PC-3 (cell line): ENCODE measurements at places on chromosomes 12 and 14. TPM values are rescaled to one million over a fixed set of nuclear protein-coding genes. Genes with fewer than 3 reads are reported as not detected.
A peak's percentile ranks its signal among the peaks of the same experiment; 100 is the strongest.

DNA sequence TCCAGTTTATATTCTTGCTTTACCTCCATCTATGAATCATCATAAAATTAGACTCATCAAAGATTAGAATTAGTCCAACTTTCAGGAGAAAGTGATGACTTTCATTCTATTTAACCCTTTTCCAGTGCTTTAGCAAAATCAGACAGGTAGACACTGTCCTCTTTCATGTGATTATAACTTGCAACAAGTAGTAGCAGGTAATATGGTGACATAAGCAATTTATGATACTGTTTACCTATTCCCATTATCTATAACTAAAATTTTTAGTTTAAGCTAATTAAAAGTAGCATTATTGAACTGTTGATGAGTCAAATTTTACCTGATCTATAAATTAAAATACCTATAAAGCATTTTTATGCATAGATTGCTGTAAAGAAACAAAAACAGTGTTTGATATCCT, 351.6 kb downstream of the SEC23A start:
- no peaks in the 10 kb centered on the region for H3K36me3 ChIP-seq
- H3K4me1 ChIP-seq, result no peaks in the 10 kb centered on the region
- no peak for DNase-seq
- H3K27ac ChIP-seq, result no peak overlapping the region
- peaks cover 15% of the 10 kb centered on the region for H3K27me3 ChIP-seq

GRCh38 chr12:1581973-1582708, 12.2 kb downstream of the FBXL14 start:
- H3K4me3 ChIP-seq, result no peak overlapping the region
- no peaks in the 10 kb centered on the region for H3K36me3 ChIP-seq
- DNase-seq, result no peak
- no peaks in the 10 kb centered on the region for H3K27me3 ChIP-seq
- no peak overlapping the region for H3K27ac ChIP-seq

- H3K4me3 ChIP-seq, result no peak overlapping the region
- H3K27me3 ChIP-seq, result no peaks in the 10 kb centered on the region
- no peak for DNase-seq
- H3K36me3 ChIP-seq, result no peaks in the 10 kb centered on the region
These were observed 50.5 kb downstream of the IRF2BPL start for GRCh38 chr14:76977793-76978720.

- H3K27ac ChIP-seq, result peak overlapping the region; percentile 27
- no peaks in the 10 kb centered on the region for H3K36me3 ChIP-seq
- DNase-seq, result peak; percentile 60
These were observed 33.2 kb upstream of the PPP1R13B start for GRCh38 chr14:103880348-103881267.

DNA sequence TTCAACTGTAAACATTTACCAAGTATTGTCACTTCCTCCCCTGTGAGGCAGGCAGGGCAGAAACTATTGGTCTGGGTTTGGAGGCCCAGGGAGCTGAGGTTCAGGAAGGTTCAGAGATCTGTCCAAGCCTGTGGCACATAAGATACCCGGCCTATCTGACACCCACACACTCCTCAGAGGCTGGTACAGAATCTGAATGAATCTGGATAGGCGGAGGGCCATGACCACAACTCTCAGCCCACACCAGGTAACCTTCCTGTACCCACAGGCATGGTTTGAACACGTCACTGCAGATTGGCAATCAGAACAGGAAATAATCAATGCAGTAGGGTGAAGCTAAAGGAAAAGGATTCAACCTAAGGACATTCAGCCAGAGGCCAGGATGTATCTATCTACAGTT, 92.8 kb upstream of the TMCC3 start:
- H3K4me1 ChIP-seq, result no peaks in the 10 kb centered on the region
- H3K4me3 ChIP-seq, result no peak overlapping the region
- H3K27ac ChIP-seq, result no peak overlapping the region
- H3K27me3 ChIP-seq, result peaks cover 18% of the 10 kb centered on the region
- DNase-seq, result no peak

GRCh38 chr14:76104802-76105355, 46.8 kb upstream of the GPATCH2L start:
- no peaks in the 10 kb centered on the region for H3K4me1 ChIP-seq
- no peak overlapping the region for H3K27ac ChIP-seq
- H3K36me3 ChIP-seq, result no peaks in the 10 kb centered on the region
- H3K27me3 ChIP-seq, result peaks cover 4% of the 10 kb centered on the region; the same call in 1 of the 2 replicates
- H3K4me3 ChIP-seq, result no peak overlapping the region

GRCh38 chr12:115194448-115194847, 510.5 kb upstream of the TBX3 start:
- H3K27ac ChIP-seq, result no peak overlapping the region
- H3K4me1 ChIP-seq, result peaks cover 5% of the 10 kb centered on the region; the same call in 1 of the 2 replicates
- no peaks in the 10 kb centered on the region for H3K36me3 ChIP-seq
- no peaks in the 10 kb centered on the region for H3K27me3 ChIP-seq
- H3K4me3 ChIP-seq, result no peak overlapping the region

- H3K27me3 ChIP-seq, result no peaks in the 10 kb centered on the region
- H3K4me3 ChIP-seq, result no peak overlapping the region
- no peak for DNase-seq
- H3K36me3 ChIP-seq, result peaks cover 15% of the 10 kb centered on the region
- no peak overlapping the region for H3K27ac ChIP-seq
These were observed 345.9 kb upstream of the RGS6 start for GRCh38 chr14:71586131-71586897.

DNA sequence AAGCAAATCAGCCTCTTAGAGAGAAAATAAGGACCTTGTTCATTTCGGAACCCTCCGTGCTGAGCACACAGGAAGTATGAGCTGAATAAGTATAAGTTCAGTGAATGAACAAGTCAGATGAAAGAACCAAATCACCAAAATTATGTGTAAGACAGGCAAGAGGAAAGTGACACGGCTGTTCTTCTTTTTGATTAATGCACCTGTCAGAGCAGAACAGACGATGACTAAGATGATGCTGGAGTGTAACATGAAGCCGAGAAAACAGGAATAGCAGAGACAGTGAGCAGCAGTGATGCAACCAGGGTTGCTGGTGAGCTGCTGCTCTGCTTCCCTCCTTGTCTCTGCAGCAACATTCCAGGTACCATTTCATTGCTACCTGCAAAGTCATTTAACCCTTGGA, 861.1 kb downstream of the GALC start:
- H3K4me1 ChIP-seq, result no peaks in the 10 kb centered on the region
- no peaks in the 10 kb centered on the region for H3K36me3 ChIP-seq
- H3K27me3 ChIP-seq, result no peaks in the 10 kb centered on the region

DNA sequence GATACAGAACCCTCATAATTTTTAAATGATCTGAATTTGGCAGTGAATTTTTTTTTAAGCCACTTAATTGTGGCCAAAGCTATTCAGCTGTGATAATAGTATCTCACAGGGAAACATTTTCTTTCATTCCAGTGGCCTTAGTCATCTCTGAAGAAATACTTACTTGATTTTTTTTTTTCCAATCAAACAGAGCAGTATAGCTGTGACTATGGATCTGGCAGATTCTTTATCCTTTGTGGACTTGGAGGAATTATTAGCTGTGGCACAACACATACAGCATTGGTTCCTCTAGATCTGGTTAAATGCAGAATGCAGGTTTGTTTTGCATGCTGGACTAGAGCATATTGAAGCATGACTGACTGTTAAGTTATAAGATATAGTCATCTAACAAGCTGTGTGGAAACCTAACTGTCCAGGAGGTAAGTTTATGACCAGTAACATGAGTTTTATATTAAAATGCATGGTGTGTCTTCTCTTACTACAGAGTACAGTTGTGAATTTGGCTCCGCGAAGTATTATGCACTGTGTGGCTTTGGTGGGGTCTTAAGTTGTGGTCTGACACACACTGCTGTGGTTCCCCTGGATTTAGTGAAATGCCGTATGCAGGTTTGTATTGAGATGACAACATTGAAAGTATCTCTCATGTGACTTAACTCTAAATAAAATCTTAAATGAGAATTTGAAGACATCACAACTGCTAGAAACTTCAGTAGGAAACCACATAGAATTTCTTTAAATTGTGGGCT, 1.9 kb downstream of the SLC25A3 start:
- peaks cover 12% of the 10 kb centered on the region for H3K4me1 ChIP-seq
- peak; percentile 70 for DNase-seq
- H3K27ac ChIP-seq, result no peak overlapping the region
- no peaks in the 10 kb centered on the region for H3K27me3 ChIP-seq

DNA sequence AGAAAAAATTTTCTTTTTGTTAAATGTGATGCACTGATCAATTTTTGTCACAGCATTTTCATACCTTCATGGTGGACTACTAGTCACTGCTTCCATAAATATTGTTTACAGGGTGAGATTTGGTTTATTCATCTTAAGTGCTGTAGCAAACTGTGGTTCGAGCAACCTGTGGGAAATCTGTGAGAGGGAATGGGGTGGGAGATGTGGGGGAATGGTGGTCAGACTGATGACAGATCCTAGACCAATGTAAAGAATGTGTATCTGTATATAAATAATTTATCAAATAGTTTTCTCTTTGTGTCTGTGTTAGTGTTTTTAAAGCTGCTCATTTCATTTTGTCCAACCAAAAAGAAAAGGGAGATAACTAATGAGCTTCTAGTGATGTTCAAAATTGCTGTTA, 26.7 kb downstream of the CSRP2 start:
- no peak for DNase-seq
- H3K4me3 ChIP-seq, result no peak overlapping the region
- peaks cover 28% of the 10 kb centered on the region for H3K36me3 ChIP-seq
- H3K27me3 ChIP-seq, result no peaks in the 10 kb centered on the region
- H3K27ac ChIP-seq, result no peak overlapping the region
- no peaks in the 10 kb centered on the region for H3K4me1 ChIP-seq

GRCh38 chr14:104281768-104282301, 143.4 kb downstream of the KIF26A start:
- no peak for DNase-seq
- no peak overlapping the region for H3K4me3 ChIP-seq
- no peak overlapping the region for H3K27ac ChIP-seq
- H3K27me3 ChIP-seq, result peaks cover 47% of the 10 kb centered on the region
- H3K4me1 ChIP-seq, result no peaks in the 10 kb centered on the region

- H3K4me3 ChIP-seq, result no peak overlapping the region
- H3K27ac ChIP-seq, result no peak overlapping the region
- no peak for DNase-seq
- no peaks in the 10 kb centered on the region for H3K36me3 ChIP-seq
- no peaks in the 10 kb centered on the region for H3K27me3 ChIP-seq
- H3K4me1 ChIP-seq, result no peaks in the 10 kb centered on the region
These were observed 53.6 kb downstream of the CHST11 start for GRCh38 chr12:104510145-104510872.

- H3K4me1 ChIP-seq, result no peaks in the 10 kb centered on the region
- no peak overlapping the region for H3K4me3 ChIP-seq
- no peaks in the 10 kb centered on the region for H3K36me3 ChIP-seq
These were observed 1245.6 kb upstream of the SEL1L start for GRCh38 chr14:82779301-82779700.

- DNase-seq, result no peak
- H3K27ac ChIP-seq, result no peak overlapping the region
- H3K27me3 ChIP-seq, result no peaks in the 10 kb centered on the region
- peaks cover 10% of the 10 kb centered on the region; the same call in 1 of the 2 replicates for H3K4me1 ChIP-seq
- H3K4me3 ChIP-seq, result no peak overlapping the region
- no peaks in the 10 kb centered on the region for H3K36me3 ChIP-seq
These were observed 19.8 kb downstream of the TPH2 start for GRCh38 chr12:71958457-71958856.

DNA sequence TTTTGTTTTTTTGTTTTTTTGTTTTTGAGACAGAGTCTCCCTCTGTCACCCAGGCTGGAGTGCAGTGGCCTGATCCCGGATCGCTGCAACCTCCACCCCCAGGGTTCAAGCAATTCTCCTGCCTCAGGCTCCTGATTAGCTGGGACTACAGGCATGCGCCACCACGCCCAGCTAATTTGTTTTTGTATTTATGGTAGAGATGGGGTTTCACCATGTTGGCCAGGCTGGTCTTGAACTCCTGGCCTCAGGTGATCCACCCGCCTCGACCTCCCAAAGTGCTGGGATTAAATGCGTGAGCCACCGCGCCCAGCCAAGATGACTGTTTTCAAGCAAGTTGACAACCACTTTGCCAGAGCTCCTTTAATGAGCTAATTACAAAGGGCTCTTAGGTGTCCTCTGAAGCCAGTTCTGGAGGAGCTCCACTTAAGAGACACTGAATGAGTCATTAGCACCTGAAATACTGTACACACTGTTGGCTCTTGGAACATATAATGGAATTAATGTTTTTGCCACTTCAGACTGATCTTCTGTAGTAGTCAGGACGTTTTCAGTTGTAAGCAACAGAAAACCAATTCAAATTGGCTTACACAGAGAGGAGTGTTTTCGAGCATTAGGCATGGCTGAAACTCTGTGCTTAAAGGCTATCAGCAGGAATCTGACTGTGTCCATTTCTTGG, 55.4 kb upstream of the MED13L start:
- DNase-seq, result no peak
- no peaks in the 10 kb centered on the region for H3K36me3 ChIP-seq
- H3K27me3 ChIP-seq, result no peaks in the 10 kb centered on the region

DNA sequence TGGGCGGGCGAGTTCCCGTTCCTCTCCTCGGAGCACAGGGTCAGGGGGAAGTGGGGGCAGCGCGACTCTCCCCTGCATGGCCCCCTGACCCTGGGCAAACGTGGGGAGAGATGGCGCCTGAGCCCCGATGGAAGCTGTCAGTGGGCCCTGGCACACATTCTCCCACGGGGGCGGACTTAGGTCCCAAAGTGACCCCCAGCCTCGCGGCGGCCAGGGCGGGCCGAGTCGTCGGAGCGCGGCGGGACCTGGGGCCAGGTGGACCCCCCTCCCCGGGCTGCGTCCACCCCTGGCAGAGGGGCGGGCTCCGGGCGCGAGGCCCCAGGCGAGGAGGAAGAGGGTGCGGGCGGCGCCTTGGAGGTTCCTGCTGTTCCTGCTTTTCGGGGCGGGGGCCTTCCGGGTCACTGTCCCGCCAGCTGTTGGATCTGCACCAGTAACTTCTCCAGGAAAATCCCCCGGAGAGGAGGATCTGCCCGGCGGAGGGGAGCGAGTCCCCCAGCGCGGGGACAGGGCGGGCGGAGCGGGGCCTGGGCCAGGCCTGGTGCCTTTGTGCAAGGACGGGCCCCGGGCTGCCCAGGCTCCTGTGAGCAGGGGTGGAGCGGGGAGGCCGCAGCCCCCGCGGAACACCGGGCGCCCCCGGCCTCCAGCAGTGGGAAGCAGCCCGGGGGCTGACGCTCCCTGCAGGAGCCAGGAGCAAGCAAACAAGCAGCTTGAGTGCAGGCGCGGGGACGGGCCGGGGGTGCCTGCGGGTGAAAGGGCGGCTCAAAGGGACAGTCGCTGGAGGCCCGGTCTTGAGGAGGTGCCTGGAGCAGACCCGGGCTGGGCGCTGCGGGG, 15.3 kb downstream of the TNFAIP2 start:
- H3K4me1 ChIP-seq, result peaks cover 30% of the 10 kb centered on the region
- no peak overlapping the region for H3K27ac ChIP-seq
- peaks cover 15% of the 10 kb centered on the region; the same call in 1 of the 2 replicates for H3K36me3 ChIP-seq
- DNase-seq, result no peak
- no peaks in the 10 kb centered on the region for H3K27me3 ChIP-seq

OR4E2 gene
- not detected in 2 replicates for total RNA-seq

APOF gene
- total RNA-seq, result not detected in 2 replicates

SLC7A7 gene
- not detected in 2 replicates for total RNA-seq

PLEKHG7 gene
- not detected in 2 replicates for total RNA-seq

CCDC60 gene
- total RNA-seq, result not detected in 2 replicates

GCN1 gene
- 254 and 334 TPM in 2 replicates for total RNA-seq

DEPDC4 gene
- total RNA-seq, result 0.29 and 2.0 TPM in 2 replicates

NEUROD4 gene
- total RNA-seq, result not detected in 2 replicates

KRT85 gene
- total RNA-seq, result not detected in 2 replicates

ANKRD33 gene
- total RNA-seq, result not detected in 2 replicates
